Tibial nerve (tissue), 4 donors: ENCODE measurements at places on chromosomes 13 and 19. TPM values are rescaled to one million over a fixed set of nuclear protein-coding genes. Genes with fewer than 3 reads are reported as not detected.
A peak's percentile ranks its signal among the peaks of the same experiment; 100 is the strongest.

DNA sequence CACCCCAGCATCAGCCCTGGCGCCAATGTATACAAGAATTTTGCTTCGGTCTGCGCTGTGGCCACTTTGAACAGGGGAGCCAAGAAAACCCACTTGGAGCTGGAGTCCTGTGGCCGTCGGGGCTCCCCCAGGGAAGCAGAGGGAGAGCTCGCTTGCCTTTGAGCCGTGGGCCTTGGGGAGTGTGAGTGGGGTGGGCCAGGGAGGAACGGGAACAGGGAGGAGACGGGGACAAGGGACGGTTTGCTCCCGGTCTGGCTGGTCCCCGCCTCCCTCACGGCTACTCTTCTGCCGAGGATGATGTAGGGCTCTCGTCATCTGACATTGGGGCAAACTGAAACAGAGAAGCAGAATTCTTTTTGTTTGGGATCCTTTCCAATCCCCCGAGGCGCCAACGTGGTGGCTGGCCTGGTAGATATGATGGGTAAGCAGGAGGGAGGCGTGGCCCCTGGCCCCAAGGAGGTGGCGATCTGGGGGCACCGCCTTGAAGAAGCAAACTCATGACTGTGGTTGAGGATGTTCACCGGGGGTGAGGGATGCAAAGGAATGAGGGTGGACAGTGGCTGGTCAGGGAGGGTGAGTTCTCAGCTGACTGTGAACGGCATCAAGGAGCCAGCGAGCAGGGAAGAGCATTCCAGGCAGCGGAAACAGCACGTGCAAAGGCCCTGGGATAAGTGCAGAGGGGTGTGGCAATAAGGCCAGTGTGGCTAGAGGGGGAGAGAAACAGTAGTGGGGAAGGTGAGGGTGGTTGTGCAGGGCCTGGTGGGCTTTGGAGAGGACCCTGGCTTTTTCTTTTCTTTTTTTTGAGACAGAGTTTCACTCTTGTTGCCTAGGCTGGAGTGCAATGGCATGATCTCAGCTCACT is 10.9 kb upstream of the SPC24 start:
- peaks cover 61% of the 10 kb centered on the region for H3K36me3 ChIP-seq
- peak overlapping the region; percentile 75 for H3K27ac ChIP-seq
- H3K4me3 ChIP-seq: no peak overlapping the region
- no peaks in the 10 kb centered on the region for H3K4me1 ChIP-seq
- no peaks in the 10 kb centered on the region for H3K27me3 ChIP-seq

DNA sequence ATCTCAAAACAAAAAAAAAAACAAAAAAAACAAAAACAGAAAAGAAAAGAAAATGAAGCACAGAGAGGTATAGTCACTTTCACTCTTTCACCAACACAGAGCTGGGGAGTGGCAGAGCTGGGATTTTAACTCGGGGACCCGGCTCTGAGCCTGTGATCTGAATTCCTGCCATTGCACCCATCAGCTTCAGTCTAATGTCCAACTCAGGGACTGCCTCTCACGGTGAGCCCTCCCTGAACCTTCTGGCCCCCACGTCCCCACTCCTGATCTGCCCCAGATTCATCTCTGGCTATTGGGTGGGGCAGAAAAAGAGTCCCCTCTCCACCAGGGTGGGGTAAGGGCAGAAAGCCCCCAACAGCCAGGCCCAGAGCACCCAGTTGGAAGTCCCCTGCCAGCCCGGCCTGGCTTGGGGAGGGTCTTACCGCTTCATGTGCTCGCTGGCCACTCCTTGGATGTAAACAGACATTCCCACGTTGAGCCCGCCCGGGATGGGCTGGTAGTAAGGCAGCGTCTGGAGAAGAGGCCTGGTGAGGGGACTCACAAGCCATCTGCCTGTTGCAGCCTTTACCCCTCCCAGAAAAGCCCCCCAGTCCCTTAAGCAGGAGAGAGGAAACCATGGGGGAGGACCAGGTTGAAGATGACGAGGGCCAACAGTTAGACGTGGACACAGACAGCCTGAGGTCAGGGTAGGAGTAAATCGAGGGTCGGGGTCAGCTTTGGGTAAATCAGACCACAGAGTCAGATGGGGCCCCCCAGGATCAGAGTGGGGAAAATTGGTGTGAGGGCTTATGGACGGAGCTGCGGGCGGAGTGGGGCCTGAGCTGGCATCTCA is 520 bp downstream of the LGALS4 start:
- DNase-seq: no peak
- H3K4me1 ChIP-seq: no peaks in the 10 kb centered on the region

GRCh38 chr19:28934631-28935030 is 278.3 kb downstream of the UQCRFS1 start:
- H3K27me3 ChIP-seq: no peaks in the 10 kb centered on the region
- H3K4me1 ChIP-seq: no peaks in the 10 kb centered on the region
- no peaks in the 10 kb centered on the region for H3K36me3 ChIP-seq

DNA sequence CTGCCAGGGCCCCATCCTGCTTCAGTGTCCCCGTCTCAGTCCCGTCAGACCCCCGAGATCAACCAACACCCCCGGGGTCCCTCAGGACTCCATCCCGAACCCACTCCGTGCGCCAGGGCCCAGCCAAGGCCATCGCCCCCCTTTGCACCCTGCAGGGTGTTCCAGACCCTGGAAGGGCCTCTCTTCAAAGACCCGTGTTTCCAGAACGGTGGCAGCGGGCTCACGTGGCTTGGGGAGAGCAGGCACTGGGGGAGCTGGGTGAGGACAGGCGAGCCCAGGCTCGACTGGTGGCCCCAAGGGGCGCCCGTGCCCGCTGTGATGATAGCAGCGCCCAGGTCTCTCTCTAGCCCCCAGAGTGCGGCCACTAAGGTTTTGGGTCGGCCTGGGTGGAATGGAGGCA is 1.4 kb downstream of the KASH5 start:
- H3K27ac ChIP-seq: no peak overlapping the region
- H3K4me1 ChIP-seq: no peaks in the 10 kb centered on the region
- no peaks in the 10 kb centered on the region for H3K36me3 ChIP-seq
- DNase-seq: no peak

DNA sequence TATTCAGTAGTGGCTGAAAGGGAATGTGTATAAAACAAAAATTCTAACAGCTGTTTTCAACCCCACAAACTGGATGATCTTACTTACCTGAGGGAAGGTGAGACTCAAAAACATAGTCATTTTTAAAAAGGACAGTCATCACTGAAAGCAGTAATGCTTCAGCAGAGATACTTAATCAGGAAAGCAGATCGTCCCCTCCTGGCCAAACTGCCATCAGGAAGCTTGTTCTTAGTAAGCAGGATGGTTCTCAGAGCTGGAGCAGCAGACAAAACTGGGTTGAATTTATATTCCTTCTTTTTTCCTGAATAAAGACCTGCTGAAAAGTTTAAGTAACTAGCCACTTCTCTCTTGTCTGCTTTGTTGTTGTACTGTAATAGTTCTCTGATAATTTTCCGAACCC is 1156.5 kb downstream of the OLFM4 start:
- H3K4me3 ChIP-seq: no peak overlapping the region
- DNase-seq: no peak
- no peak overlapping the region for H3K27ac ChIP-seq
- H3K27me3 ChIP-seq: no peaks in the 10 kb centered on the region
- no peaks in the 10 kb centered on the region for H3K36me3 ChIP-seq

GRCh38 chr13:98112456-98112855 is 30.4 kb upstream of the FARP1 start:
- DNase-seq: no peak
- no peaks in the 10 kb centered on the region for H3K4me1 ChIP-seq
- no peak overlapping the region for H3K4me3 ChIP-seq
- no peak overlapping the region for H3K27ac ChIP-seq
- H3K36me3 ChIP-seq: no peaks in the 10 kb centered on the region
- H3K27me3 ChIP-seq: no peaks in the 10 kb centered on the region

DNA sequence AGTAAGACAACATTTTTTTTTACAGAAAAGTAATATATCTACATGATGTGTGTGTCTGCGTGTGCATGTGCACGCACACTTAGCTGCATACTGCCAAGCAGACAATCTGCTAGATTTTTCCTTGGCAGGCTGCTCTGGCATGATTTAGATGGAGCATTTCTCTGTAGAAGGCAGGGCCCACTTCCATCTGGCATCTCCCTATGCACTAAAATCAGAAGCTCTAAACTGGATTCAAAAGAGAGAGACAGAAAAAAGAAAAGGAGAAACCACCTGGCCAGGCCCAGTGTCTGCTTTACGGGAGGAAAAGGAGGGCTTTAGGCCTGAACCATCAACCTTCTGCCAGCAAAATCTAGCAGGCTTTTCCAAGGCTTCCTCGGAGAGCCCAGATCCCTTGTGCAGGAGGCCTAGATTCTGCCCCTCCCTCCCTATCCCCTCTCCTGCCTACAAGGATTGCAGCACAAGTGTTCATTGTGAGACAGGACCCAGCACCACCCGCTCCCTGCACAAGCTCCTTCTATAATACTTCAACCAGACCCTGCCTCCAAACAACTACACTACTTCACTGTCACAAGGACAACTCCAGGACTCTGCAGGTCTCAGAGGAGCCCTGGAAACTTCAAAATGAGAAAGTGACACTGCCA is 99.3 kb downstream of the DOCK9 start:
- no peaks in the 10 kb centered on the region for H3K27me3 ChIP-seq
- no peak overlapping the region for H3K4me3 ChIP-seq
- no peak overlapping the region for H3K27ac ChIP-seq
- H3K4me1 ChIP-seq: no peaks in the 10 kb centered on the region
- DNase-seq: no peak
- H3K36me3 ChIP-seq: peaks cover 94% of the 10 kb centered on the region

DNA sequence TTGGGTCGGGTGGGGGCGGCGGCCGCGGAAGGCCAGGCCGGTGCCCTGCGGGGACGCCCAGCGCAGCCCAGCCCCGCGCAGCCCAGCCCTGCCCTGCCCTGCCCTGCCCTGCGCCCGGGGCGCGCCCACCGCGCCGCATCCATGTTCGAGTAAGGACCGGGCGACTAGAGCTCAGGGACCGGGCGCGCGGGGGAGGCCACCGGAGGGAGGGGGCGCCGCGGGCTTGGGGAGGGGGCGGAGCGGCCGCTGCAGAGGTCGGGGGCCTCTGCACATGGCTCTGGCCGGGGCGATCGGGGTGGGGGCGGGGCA is 169 bp downstream of the GRAMD1A start:
- H3K4me3 ChIP-seq: peak overlapping the region; percentile 82
- H3K27me3 ChIP-seq: no peaks in the 10 kb centered on the region
- DNase-seq: no peak
- H3K36me3 ChIP-seq: no peaks in the 10 kb centered on the region
- peak overlapping the region; percentile 100 for H3K27ac ChIP-seq

DNA sequence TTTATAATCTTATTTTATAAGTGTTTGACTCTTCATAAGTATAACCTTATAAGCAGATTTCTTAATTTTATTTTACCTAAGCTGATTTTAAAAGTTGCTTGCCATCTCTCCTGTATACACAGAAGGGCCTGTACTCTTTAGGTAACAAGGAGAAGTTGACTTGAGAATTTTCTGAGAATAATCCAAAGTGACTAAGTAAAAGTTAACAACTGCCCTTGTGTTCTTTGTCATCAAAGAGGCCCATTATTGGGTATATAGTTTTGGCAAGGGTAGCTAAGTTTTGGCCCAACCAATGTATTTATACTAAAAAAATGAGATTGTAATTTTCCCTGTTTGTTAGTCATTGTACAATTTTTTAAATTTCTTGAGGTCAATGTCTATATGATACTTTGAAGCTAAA is 3.2 kb downstream of the LCP1 start:
- H3K4me1 ChIP-seq: no peaks in the 10 kb centered on the region
- no peaks in the 10 kb centered on the region for H3K36me3 ChIP-seq
- H3K27me3 ChIP-seq: no peaks in the 10 kb centered on the region
- DNase-seq: no peak
- no peak overlapping the region for H3K4me3 ChIP-seq

DNA sequence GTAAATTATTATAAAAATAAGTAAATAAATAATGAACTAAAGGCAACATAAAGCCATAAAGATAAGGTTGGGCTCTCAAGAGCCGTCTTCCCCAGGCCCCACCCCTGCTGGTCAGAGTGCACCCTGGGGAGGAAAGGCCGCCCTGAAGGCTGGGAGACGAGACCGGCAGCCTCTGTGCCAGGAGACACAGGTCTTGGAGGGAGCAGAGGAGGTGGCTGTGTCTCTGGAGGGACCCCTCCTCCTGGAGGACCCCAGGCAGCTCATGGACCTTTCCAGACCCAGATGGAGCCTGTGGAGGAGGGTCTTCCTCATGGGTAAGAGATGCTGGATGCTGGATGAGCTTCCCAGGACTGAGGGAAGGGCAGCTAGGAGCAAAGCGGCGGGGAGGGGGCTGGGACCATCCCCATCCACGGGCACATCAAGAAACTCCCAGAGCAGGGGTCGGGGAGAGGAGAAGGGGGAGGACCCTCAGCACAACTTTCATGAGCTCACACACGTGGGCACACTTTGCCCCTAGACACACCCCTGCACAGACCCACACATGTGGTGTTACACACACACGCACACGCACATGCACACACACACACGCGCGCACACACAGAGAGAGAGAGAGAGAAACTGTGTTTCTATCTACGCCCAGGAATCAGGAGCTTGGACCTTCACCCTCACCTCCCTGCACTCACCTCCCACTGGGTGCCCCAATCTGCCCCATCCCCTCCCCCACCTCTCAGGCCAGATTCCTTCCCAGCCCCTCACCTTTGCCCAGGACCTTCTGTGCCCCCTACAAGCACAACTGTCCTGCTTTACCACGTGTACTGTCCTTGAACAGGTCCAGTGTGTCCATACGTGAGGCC is at the start of gene CEACAM18:
CEACAM18 (plus strand) TSS at position 159 of the 854 bp plus-strand sequence.
- no peaks in the 10 kb centered on the region for H3K36me3 ChIP-seq
- peaks cover 8% of the 10 kb centered on the region for H3K27me3 ChIP-seq
- H3K4me1 ChIP-seq: no peaks in the 10 kb centered on the region
- no peak within 1 kb of the TSS for H3K4me3 ChIP-seq

- no peaks in the 10 kb centered on the region for H3K27me3 ChIP-seq
- no peak for DNase-seq
- peak overlapping the region; percentile 74 for H3K27ac ChIP-seq
- peaks cover 71% of the 10 kb centered on the region for H3K4me1 ChIP-seq
- H3K4me3 ChIP-seq: no peak overlapping the region
- peaks cover 22% of the 10 kb centered on the region for H3K36me3 ChIP-seq
These were observed 22.4 kb upstream of the CRTC1 start for GRCh38 chr19:18660939-18661670.

GRCh38 chr13:112781881-112782361 is 92.1 kb downstream of the ATP11A start:
- peak overlapping the region; percentile 80 for H3K27ac ChIP-seq
- H3K4me1 ChIP-seq: no peaks in the 10 kb centered on the region
- DNase-seq: no peak
- no peak overlapping the region for H3K4me3 ChIP-seq
- no peaks in the 10 kb centered on the region for H3K27me3 ChIP-seq

- no peaks in the 10 kb centered on the region for H3K27me3 ChIP-seq
- no peak for DNase-seq
- H3K36me3 ChIP-seq: peaks cover 73% of the 10 kb centered on the region
- H3K4me3 ChIP-seq: no peak overlapping the region
- peaks cover 18% of the 10 kb centered on the region for H3K4me1 ChIP-seq
- H3K27ac ChIP-seq: no peak overlapping the region
These were observed 5.2 kb upstream of the TBXA2R start for GRCh38 chr19:3611841-3612240.

The FFAR1 gene
- not detected for total RNA-seq

The CEACAM8 gene
- not detected for total RNA-seq

The ZNF433 gene
- 4.5 TPM for total RNA-seq

The KLF1 gene
- total RNA-seq: not detected

The TTC9B gene
- total RNA-seq: not detected

The RFPL4A gene
- not detected for total RNA-seq

The TJP3 gene
- total RNA-seq: 0.90 TPM

The CYP4F2 gene
- not detected for total RNA-seq

The PSG2 gene
- not detected for total RNA-seq

The CAPN12 gene
- 5.7 TPM for total RNA-seq

The KLK13 gene
- not detected for total RNA-seq

The CD22 gene
- 10.0 TPM for total RNA-seq
